Skin of body (tissue), 3 donors: ENCODE measurements at places on chromosomes 2 and 18. TPM values are rescaled to one million over a fixed set of nuclear protein-coding genes. Genes with fewer than 3 reads are reported as not detected.

The SLC11A1 gene
- total RNA-seq, result 7.9 TPM

DNA sequence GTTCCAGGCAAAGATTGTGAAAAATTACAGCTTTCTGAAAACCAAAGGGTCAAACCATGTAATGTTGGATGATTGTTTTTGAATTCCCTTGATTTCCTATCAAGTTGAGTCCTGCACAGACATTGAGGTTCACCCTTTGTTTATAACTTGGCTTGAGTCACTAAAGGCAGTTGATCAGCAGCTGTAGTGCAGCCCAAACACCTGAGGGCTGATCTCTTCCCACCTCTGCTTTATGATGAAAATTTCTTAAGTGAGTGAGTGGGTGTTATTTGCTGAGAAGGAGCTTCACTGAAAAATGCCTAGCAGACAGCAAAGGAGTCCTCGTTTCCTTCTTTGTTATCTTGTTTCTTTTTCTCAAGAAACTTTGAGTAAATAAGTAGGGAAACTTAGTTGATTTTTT lies 31.9 kb upstream of the BMPR2 start:
- no peak for DNase-seq

DNA sequence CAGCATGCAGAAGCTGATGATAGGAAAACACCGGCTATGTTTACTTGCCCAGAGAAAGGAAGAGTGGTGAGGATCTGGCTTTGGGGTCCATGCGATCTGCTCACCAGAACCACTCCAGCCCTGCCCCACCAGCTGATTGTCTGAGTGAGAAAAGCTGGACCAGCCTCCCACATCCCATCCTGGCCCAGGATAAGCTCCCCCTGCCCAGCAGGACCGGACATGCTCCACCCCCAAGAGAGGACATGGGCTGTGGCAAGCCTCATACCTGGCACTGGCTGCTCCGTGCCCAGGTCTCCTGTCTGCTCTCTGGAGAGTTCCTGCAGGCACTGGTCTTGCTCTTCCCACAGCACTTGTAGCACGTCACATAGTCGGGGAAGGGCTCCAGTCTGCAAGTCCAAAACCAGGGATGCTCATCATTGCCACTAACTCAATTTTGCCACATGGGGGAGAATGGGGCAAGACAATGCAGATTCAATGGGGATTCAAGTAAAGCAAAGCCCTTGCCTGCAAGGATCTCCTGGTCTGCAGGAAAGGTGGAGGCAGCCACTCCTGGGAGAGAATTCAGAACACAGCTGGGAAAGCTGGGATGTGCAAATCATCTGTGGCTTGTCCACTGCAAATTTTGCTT lies 30.0 kb downstream of the SCTR start:
- DNase-seq, result no peak

DNA sequence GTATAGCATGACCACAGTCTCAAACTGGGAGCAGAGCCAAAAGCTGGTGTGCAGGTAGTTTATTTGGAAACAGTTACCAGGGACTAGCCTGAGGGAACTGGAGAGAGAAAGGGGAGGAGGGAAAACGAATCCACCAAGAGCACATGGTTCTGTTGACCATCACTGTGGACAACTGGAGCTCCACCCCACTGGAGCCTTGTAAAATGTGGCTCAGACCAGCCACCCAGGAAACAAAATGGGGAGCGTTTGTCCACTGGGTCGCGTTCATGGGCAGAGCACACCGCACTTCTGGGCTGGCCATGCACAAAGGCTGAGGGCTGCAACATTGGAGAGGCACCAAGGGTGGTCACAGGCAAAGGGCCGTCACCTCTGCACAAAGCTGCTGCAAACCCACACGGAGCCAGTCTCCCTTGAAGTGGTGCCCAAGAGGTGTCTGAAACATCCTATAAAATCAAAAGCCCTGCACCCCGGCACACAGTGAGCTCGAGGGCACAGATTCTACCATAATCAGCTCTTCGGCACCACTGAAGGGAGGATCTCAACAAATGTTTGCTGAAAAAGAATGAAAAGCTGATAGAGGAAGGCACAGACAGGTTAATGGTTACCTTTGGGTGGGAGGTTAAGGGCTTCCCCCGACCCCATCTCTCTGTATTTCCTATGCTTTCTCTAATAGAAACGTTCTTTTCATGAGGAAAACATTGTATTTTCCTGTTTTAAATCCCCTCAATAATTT lies 192.9 kb downstream of the INHBB start:
- DNase-seq, result no peak

DNA sequence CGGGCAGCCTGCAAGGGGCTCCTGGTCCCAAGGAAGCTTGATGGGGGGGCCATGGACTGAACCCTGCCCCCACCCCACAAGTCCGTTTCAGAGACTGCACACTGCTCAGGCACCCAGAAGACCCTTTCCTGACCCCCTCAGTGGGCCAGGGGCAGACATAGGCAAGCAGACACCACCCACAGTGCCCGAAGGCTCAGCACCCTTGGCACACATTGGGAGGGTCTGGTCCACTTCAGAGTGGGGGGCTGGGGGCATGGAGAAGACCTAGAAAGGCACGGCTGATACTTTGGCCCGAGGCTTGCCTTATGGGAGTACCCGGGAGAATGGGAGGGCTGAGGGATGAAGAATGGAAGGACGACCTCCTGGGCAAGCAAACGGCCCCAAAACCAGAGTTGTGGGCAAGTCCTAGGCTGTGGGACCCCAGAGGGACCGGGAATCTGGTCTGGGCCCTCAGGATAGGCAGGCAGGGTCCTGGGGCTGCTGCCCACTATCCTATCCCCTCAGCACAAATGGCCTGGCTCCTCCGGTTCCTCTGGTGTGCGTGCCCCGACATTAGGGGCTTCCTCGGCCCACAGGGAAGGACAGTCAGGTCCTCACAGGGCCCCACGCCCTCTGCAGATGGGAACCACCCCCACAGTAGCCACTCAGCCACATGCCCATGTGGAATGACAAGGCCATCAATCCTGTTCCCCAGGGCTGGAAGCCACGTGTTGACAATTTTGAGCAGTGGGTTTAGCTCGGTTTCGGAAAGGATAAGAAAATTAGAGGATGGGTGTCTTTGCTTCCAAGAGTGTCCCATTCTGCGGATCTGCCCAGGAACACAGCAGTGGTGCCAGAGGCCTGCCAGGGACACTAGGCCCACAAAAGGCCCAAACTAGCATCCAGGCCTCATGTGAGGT lies 15.0 kb upstream of the GPC1 start:
- DNase-seq, result no peak
